Stimulated activated CD8-positive, alpha-beta memory T cell treated with anti-CD3 and anti-CD28 coated beads, Interleukin-7, amount 100 ng/mL, for 1 hour (primary cell): ENCODE measurements at places on chromosomes 3 and 15.

DNA sequence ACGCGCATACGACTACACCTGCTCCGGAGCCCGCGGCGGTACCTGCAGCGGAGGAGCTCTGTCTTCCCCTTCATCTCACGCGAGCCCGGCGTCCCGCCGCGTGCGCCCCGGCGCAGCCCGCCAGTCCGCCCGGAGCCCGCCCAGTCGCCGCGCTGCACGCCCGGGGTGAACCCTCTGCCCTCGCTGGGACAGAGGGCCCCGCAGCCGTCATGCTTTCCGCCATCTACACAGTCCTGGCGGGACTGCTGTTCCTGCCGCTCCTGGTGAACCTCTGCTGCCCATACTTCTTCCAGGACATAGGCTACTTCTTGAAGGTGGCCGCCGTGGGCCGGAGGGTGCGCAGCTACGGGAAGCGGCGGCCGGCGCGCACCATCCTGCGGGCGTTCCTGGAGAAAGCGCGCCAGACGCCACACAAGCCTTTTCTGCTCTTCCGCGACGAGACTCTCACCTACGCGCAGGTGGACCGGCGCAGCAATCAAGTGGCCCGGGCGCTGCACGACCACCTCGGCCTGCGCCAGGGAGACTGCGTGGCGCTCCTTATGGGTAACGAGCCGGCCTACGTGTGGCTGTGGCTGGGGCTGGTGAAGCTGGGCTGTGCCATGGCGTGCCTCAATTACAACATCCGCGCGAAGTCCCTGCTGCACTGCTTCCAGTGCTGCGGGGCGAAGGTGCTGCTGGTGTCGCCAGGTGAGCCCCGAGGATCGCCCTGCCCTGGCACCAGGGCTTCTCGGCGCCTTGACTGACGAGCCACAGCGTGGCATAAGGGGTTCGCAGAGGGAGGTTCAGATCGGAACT is 420 bp downstream of the SLC27A2 start:
- no peak for DNase-seq

- DNase-seq: no peak
Measured at GRCh38 chr3:105516972-105517371, 150.3 kb downstream of the ALCAM start.

- no peak for DNase-seq
Measured at GRCh38 chr3:50825841-50826240, 151.1 kb downstream of the DOCK3 start.

- no peak for DNase-seq
Measured at GRCh38 chr15:39362821-39363561, 217.9 kb upstream of the THBS1 start.

- DNase-seq: no peak
Measured at GRCh38 chr15:100140527-100141308, 201.1 kb downstream of the ADAMTS17 start.

DNA sequence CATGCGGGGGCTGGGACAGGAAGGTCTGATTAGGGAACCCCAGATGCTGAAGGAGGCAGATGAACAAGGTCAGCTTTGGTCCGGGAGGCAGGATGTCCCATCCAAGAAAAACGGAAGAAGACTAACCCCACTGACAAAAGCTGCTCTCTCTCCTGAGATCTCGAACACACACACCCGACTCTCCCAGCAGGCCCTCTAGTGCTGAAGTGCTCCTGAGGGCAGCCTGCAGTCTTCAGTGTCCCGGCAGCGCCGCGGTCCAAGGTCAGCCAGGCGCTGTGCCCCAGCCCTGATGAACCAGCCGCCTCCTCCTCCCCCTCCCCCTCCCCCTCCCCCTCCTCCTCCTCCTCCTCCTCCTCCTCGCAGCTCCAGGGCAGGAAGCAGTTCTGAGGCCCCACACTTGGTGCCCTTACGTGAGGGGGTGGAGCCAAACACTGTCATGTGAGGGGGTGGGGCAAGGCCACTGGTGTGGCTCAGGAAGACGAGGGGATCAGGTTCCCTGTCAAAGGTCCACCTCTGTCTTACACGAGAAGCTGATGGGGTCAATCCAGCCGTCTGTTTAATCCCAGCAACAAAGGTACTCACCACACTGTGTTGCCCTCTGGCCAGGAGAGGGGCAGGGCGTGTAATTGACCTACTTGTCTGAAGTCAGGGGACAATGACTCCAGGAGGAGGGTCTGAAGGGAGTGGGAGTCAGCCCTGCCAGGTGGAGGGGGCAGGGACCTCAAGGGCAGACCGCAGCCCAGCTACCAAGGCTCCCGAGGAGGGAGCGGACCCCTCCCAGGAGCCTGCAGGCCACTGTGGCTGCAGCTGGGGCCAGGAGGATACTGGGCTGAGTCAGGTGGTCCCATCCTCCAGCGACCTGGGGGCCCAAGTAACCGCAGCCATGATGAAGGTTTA is 34.3 kb downstream of the PRR23E start:
- DNase-seq: no peak

DNA sequence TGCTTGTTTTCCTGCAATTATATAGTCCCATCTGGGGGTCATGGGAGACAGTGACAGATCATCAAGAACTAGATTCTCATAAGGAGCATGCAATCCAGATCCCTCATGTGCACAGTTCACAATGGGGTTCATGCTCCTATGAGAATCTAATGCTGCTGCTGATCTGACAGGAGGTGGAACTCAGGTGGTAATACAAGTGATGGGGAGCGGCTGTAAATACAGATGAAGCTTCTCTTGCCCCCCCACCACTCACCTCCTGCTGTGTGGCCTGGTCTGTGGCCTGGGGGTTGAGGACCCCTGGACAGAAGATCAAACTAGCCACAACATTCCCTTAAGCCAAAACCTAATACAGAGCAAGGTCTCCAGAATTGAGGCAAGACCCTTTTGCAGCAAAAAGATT is 161.1 kb downstream of the WDR76 start:
- DNase-seq: no peak

DNA sequence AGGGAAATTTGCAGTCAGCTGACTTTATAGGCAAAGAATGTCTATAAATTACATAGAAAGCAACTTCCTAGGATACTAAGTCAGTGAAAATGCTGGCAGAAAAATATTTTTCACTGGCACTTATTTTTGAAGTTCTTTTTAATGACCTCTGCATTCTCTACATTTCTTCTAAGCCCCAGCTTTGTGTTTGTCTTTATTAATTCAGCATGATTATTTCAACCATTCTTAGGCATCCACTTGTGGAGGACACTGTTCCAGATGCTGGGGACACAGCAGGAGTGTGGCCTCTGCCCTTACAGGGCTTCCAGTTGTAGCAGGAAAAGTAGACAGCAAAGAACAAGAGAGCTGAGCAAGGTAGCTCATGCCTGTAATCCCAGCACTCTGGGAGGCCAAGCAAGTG is 15.0 kb downstream of the LRRK1 start:
- no peak for DNase-seq
